Testis (tissue), 5 donors: ENCODE measurements at places on chromosomes 3 and 15.

- no peak for DNase-seq
Measured at GRCh38 chr3:126914226-126914625, 68.7 kb upstream of the PLXNA1 start.

DNA sequence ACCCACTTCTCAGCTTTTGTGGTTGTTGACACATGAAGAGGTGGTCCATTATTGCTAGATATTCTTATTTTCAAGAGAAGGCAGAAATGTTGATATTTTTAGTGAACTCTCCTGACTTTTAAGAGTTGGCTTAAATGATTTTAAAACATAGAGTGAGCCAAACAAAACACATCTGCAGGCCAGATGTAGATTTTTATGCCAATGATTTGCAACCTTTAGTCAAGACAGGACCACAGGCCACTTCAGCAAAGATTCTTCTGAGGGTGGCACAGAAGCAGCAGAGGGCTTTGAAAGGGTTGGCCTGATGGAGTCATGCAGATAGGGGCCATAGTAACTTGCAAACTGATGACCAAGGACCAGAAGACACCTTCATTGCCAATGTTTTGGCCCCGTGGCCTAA lies 276.5 kb upstream of the P2RY1 start:
- no peak for DNase-seq

DNA sequence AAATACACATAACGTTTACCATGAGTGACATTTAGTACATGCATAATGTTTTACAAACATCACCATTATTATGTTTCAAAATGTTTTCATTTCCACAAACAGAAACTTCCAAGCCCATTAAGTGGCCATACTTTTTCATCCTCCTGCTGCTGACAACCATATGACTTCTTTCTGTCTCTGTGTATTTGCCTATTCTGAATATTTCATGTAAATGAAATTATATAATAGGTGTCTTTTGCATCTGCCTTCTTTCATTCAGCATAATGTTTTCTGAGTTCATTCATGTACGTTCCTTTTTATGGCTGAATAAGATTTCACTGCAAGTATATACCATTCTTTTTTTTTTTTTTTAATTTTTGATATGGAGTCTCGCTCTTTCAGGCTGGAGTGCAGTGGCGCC lies 209.0 kb downstream of the DOCK3 start:
- DNase-seq: no peak

GRCh38 chr3:147391781-147392624 lies 14.3 kb downstream of the ZIC4 start:
- peak; percentile 82 for DNase-seq

GRCh38 chr15:66042624-66043023 lies 173.3 kb downstream of the RAB11A start:
- no peak for DNase-seq

DNA sequence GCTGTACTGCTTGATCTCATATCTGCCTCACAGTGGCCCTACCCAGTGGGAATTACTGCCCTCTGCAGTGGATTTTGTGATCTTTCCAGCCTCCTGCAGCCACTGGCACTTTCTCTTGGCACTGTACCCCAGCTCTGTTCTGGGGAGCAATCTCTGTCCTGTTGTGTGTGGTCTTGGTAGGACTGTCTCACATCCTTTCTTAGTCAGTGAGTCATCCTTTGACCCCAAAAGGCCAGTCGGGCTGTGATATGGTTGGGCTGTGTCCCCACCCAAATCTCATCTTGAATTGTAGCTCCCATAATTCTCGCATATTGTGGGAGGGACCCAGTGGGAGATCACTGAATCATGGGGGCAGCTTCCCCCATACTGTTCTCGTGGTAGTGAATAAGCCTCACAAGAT lies 133.3 kb upstream of the TPM1 start:
- DNase-seq: no peak

- DNase-seq: no peak
Measured at GRCh38 chr3:69484507-69485393, 98.9 kb upstream of the FRMD4B start.

DNA sequence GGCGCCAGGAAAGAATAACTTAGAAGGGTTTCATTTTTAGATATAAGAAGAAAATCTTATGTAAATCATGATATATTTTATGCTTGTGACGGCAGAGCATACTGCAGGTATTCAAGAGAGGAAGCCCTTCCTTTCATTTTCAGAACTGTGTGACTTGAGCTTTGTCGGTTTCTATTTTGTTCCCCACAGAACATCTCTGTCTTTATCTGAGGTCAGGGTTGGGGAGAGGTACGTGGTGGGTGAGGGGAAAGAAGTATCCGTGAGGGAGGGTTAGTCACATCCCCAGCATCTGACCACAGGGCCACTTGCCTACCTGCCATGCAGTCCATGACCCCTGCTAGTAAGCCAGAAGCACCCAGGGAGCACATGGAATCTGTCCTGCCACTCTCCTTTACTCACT lies 126.5 kb downstream of the DGKG start:
- no peak for DNase-seq

DNA sequence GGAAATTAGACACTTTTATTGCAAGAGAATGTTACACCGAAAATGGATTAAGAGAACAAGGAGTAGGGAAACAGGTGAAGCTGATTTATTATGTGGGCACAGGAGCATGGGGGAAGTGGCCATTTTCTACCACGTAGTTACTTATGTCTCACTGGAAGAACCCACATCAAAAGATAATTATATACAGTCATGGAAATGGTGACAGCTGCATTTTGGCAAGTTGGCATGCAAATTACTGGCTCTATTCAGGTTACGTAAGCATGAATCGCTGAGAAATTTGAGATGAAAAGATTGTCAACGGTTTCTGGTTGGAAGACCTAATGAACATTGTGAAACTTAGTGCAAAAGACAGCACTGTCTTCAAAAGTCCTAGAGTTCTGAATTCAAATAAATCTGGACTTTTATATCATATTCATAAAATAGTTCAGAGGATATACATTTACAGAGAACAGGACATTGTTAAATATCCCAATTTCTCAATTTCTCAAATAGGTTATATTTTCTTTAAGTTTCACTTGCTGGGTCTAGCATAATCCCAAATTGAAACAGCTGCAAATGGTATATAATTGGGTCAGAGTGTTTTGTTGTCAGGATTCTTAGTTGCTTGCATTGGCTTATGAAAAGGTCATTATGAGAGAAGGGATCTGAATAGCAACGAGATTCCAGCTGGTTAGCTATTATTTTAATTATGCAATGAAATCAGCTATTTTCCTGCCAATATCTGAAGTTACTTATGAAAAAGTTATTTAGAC lies 567.8 kb downstream of the ZPLD1 start:
- DNase-seq: no peak

- DNase-seq: no peak
Measured at GRCh38 chr15:35728219-35728940, 182.4 kb upstream of the DPH6 start.

- DNase-seq: no peak
Measured at GRCh38 chr15:81163961-81164800, 30.1 kb downstream of the CFAP161 start.

DNA sequence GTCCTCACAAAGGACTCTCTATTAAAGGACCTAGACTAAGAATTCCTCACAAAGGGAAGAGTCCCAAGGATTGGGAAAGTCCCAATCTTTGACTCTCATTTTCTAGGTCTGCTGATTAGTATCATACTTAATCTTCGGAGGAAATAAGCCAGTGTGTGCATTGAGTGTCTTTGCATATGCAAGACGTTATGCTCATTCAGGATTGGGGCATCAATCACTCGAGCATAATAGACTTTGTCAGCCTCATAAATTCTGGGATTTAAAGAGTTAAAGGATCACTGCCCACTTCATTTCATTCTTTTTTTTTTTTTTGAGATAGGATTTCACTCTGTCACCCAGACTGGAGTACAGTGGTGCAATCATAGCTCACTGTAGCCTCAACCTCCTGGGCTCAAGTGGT lies 154.3 kb downstream of the RBPMS2 start:
- no peak for DNase-seq

DNA sequence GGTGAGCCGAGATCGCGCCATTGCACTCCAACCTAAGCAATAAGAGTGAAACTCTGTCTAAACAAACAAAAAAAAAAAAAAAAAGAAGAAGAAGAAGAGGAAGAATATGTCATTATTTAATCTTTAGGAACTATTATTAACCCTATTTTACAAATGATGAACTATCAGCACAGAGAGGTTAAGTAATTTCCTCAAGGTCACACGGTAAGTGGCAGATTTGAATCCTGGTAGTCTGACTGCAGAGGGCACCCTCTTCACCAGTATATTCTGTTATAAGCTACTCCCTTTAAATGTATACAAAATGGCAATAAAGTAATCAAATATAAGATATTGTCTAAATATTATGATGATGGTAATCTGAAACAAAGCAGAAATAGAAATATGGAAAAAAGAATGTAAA lies 77.4 kb upstream of the HERC1 start:
- DNase-seq: no peak

DNA sequence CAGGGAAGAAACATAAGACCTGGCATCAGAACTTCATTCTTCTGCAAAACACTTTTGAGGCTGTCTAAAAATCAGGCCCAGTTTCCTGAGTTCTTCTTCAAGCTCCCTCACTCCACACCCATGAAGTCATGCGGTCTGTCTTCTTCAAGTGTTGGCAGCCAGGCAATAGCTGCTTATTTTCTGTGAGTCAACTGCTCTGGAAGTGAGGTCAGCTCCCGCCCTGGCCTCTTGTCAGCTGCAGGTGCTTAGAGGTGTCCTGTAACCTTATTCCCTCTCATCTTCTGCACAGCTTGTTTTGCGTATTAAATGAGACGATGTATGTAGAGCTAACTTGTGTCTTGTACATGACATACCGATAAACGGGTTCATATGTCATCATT lies 226.1 kb downstream of the ADAMTS17 start:
- no peak for DNase-seq
